Occipital lobe (tissue), 3 donors: ENCODE measurements at places on chromosomes 16 and 17. TPM values are rescaled to one million over a fixed set of nuclear protein-coding genes. Genes with fewer than 3 reads are reported as not detected.

Gene ATP5PD
- 100 TPM for total RNA-seq

Gene RDM1
- 0.62 TPM for total RNA-seq

Gene PYDC1
- 0.78 TPM for total RNA-seq

Gene HIC1
- 3.1 TPM for total RNA-seq

Gene GFAP
- total RNA-seq: 708 TPM

- DNase-seq: no peak
Observed at GRCh38 chr17:82782657-82783207, 30.9 kb downstream of the TBCD start.

- DNase-seq: no peak
Observed at GRCh38 chr17:9162275-9162985, 141.1 kb downstream of the NTN1 start.

DNA sequence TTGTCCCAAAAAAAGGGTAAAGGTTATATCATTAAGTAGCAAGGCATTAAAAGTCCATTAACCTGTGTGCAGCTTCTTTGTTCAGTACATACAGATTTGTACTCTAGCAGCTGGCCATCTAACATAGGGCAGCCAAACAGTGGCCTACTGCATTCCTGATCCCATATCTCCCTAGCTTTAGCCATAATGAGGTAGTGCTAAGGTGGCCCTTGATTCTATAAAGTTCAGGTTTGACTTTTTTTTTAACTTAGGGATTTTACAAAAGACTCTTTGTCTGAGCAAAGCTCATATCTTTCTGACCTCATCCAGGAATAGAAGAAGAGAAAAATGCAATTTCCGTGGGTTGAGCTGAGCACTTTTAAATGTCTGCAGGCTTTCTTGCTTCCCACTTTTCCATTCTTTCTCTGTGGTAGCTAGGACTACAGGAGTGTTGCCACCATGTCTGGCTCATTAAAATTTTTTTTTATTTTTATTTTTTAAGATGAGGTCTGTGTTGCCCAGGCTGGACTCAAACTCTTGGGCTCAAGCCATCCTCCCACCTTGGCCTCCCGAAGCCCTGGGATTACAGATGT, 19.5 kb upstream of the CDC6 start:
- DNase-seq: no peak

DNA sequence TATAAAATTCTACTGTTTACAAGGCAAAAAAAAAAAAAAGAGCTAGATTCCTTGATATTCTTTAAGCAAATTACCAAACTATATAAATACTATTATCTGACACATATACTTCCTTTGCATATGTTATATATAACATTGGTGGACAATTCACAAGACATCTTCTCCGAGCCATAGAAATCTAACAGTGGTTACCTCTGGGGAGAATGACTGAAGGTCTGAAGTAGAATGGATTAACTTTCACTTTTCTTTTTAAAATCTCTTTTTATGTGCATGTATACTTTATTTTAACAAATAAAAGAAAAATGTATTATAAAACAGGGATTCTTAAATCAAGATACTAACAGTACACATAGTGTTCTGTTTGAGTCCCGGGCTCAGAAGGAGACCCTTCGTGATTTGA, 131.0 kb downstream of the MRTFB start:
- DNase-seq: no peak

- no peak for DNase-seq
Observed at GRCh38 chr17:80803451-80804428, 187.9 kb upstream of the CHMP6 start.

DNA sequence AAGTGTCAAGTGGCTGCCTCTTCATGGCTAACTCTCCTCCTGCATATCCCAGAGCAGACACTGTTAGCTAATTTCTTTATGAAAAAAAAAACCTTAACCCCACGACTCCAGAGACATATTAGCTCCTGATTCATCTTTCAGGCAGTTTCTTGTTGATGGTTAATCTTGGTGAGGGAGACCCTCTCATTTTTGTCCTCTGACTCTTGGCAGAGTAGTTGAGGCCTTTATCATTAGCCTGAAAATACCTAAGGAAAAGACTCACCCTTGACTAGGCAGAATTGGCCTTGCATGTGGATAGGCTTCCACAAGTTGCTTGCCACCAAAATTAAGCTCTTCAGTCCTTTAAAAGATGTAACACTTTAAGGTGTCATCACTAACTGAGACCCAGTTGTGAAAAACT, 4.0 kb downstream of the CRYBA1 start:
- DNase-seq: no peak

DNA sequence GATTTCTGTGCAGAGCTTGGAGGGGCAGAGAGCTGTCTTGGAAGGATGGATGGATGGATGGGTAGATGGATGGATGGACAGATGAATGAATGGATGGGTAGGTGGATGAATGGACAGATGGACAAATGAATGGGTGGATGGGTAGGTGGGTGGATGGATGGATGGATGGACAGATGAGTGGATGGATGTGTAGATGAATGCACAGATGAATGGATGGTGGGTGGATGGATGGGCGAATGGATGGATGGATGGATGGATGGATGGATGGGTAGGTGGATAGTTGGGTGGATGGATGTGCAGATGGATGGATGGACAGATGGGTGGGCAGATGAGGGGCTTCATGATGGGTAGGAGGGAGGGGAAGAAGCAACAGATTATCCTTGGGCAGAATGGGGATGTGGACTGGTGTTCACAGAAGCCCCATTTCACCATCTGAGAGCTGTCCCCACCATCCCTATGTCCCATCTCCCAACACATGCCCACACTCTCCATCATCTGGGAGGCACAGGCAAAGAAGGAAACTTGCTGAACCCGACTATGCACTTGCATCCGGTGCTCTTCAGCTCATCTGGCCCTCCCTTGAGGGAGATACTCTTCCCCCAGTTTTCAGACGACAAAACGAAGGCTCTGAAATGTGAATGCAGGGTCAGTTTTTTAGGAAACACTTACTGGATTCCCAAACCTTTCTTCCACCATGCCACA, 57.2 kb downstream of the IL21R start:
- DNase-seq: no peak

DNA sequence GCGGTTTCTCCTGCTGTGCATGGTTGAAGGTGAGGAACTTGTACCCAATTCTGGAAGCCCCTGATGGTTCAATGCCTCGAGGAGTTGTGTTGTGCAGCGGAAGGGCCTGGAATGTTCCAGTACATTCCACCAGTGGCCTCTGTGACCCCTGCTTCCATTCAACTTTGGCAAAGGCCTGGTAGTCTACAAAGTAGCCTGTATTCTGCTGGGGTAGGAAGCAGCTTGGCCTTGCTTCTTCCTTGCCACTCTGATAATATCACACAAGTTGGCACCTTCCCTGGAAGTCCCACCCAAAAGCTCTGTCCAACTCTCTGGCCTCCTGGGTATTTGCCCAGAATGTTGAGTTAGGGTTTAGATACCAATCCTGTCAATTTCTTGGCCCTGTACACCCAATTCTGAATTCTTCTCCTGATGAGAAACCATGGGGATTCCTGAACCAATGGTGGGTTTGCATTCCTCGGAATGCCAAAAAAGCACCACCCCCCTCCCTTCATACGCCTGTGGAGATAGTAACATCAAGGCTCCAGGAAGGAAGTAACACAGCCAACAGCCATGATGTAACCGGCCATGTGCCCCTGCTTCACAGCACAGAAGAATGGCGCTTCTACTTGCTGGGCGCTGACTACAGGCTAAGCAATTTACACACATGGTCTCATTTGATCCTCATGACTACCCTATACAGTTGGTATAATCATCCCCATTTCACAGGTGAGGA, 11.8 kb upstream of the FAM117A start:
- no peak for DNase-seq

DNA sequence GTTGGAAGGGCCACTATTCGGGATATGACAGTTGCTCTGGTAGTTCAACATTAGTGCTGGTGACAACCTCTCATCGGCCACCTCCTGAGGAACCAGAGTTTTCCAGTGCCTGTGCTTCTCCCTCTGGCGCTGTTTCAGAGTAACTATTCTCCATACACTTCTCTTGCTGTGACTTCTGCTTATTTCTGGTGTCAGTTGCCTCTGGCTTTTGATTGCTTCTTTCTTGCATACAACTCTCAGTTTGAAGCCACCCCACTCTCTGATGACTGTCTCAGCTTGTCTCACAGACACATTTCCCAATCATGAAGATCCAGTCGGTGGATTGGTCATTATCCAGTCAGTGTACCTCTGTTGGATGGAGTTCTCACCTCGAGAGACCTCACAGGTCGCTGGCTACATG, 3.4 kb upstream of the TM4SF5 start:
- DNase-seq: no peak

- no peak for DNase-seq
Observed at GRCh38 chr17:10768750-10769251, 35.1 kb downstream of the TMEM238L start.

GRCh38 chr16:69936252-69936651, 14.9 kb upstream of the CLEC18A start:
- DNase-seq: no peak

GRCh38 chr17:67569015-67569451, 148.7 kb upstream of the NOL11 start:
- no peak for DNase-seq

DNA sequence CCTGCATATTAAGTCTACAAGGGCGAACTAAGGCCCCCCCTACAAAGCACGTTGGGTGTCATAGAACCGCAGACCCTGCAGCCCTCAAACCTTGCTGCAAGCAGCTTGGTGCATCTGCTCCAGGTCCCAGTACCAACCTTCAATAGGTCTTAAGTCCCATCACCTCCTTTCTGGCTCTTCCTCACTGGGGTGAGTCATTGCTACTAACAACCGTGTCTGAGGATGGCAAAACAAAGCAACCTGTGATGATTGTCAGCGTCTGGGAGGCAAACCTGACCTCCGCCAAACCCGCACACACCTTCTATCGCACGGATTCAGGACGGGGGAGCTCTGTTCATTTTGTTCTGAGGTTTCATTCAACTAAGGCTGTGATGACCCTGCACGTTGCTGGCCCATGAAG, 138.9 kb downstream of the SLC39A11 start:
- no peak for DNase-seq

DNA sequence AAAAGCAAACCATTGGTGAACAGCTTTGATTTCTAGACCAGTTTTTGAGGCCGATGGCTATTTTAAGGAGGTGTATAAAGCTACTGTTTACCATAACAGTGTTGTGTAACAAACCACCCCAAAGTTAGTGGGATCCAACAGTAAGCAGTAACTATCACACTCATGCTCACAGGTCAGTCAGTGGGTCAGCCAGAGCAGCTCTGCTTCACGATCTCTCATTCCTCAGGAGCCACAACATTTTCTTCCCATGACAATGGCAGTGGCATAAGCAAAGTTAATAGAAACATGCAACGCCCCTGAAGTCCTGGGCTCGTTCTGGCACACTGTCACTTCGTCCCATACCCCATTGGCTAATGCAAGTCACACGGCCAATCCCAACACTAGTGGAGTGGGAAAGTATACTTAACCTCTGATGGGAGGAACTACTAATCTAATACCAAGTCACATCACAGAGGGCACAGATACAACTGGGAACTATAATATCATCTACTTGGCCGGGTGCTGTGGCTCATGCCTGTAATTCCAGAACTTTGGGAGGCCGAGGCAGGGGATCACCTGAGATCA, 28.0 kb upstream of the B4GALNT2 start:
- DNase-seq: no peak
